ENCODE measurements at places on chromosomes 6 and 20.

DNA sequence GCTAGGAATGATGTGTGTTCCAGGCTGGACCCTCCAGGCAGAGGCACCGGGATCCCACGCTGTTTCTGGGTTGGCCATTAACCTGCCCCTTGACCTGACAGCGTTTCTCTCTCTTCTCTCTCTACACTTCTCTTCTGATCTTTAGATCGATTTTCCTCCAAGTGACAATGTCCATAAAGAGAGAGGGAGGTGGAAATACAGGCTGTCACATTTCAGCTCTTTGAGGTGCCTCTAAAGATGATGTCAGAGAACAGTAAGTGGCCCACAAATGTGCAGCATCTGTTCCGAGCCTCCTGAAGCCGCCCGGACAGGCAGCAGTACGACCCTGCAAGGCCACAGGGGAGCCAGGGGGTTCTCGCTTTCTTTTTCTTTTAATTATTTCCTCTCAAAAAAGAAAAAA is 2.5 kb upstream of the SLCO4A1 start:
- no peak for DNase-seq

DNA sequence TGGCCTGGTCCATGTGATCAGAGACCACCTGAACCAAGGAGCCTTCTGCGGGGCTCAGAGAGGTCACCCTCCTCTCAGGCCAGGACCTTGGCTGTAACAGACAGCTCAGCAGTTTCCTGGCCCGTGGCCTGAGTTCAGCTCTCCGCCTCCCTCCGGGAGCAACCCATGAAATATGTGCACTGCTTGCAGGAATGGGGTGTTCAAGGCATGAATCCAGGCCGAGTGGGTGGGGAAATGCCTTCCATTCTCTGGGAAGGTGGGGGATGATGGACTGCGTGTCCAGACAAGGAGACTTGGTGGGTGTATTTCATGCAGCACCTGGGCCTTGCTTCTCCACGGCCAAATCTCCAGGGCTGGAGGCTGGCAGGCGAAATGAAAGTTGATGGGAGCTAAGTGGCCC is 46.0 kb downstream of the SIRPA start:
- no peak for DNase-seq

- DNase-seq: peak; percentile 21
Observed at GRCh38 chr6:11198663-11199603, 33.5 kb downstream of the NEDD9 start.

DNA sequence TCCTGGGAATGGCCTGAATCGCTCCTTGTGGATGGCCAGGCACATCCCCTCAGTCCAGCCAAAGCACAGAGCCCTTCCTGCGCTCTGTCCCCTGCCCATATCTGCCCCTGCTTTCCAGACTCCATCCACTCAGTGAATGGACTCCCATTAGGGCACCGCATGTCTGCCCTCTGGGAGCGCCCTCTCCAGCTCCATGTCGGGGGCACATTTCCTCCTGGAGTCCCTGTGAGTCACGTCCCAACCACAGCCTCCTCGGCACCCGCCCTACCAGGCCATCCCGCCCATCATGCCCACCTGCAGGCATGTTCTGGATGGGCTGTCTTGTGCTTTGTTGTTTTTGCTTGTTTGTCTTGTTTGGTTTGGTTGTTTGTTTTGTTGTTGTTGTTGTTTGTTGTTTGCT is 96.8 kb downstream of the PSMB1 start:
- DNase-seq: no peak

All from CD4-positive, alpha-beta T cell treated with Interleukin-15 for 1 hour (primary cell).